Ureter (tissue), 1 donor: ENCODE measurements at places on chromosomes 4 and X. TPM values are rescaled to one million over a fixed set of nuclear protein-coding genes. Genes with fewer than 3 reads are reported as not detected.

DNA sequence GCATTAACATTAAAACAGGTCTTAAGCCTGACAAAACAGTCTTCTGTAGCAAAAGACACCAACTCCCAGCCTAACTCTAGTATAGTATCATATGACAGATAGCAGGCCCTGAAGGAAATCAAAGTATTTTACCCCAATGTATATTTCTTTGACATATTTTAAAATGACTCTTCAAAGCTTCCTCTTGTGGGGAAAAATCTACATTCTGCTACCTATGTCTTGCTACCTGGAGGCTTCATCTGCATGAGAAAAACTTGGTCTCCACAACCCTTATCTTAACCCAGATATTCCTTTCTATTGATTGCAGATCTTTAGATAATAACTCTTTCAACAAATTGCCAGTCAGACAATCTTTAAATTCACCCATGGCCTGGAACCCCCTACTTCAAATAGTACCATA is 1620.4 kb downstream of the PCDH7 start:
- no peak for DNase-seq

GRCh38 chr4:10925996-10926395 is 241.4 kb upstream of the CLNK start:
- DNase-seq: no peak

Gene GABRG1
- not detected for total RNA-seq

- no peak for DNase-seq
Observed at GRCh38 chrX:39264023-39264422, 462.8 kb downstream of the MID1IP1 start.

Gene SCARB2
- 228 TPM for total RNA-seq

- no peak for DNase-seq
Observed at GRCh38 chrX:110161361-110161686, 156.6 kb downstream of the AMMECR1 start.

DNA sequence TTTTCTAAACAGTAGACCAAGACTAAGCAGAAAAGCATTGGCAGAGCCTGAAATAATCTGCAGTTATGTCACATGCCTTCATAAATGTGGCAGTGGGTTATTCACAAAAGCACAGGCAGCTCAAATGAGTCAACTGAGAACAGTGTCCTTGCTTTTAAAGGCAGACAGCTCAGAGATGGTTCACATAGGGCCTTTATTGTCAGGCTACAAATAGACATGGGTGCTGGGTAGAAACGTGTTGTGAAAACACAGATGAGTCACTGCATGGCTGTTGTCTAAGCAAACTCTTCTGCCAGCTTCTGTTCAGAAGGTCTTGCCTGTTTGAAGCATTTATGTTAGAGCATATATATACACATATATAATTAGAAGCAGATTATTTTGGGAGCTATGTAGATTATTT is 118.0 kb downstream of the SLC4A4 start:
- DNase-seq: no peak

DNA sequence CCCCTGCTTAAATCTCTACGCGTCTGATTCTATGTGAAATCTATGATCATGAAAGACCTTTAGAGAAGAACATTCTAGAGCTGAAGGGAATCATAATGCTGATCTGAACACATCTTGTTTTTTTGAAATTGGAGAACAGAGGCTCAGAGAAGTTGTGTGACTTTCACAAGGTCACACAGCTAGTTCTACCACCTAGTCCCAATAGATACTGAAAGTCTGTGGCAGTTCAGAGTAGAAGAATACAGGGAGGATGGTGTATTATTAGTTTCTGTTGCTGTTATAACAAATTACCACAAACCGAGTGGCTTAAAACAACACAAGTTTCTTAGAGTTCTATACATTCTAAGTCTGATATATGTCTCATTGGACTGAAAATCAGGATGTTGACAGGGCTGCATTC is 14.5 kb downstream of the CYP2U1 start:
- no peak for DNase-seq
